ENCODE measurements at places on chromosomes 11 and 22. TPM values are rescaled to one million over a fixed set of nuclear protein-coding genes. Genes with fewer than 3 reads are reported as not detected.
A peak's percentile ranks its signal among the peaks of the same experiment; 100 is the strongest.

DNA sequence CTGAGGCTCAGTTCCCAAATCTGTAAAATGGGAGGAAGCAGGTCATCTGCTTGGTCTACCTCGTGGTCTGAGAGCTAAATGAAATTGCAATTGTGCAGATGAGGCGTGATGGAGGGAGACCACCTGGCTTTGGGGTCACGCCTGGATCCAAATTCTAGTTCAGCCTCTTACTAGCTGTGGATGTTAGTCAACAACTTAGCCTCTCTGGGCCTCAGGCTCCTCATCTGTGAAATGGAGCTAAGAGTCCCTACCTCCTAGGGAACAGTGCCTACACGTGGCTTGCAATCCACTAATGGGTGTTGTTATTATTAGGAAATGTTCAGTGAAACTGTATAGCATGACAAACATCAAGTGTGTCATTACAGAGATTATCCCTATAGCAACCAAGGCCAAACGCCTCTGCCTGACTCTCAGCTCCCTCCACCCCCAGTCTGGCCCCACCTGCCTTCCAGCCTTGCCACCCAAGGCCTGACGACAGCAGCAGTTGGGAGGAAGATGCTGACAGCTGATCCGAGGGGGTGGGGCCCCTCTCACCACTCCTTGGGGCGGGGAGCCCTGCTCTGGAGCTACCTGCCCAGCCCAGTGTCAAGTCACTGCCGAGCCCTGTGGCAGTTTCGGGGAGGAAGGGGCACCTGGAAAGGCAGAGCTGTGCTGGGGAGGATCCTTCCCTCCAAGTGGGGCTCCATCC lies 1.7 kb upstream of the RHOD start:
- DNase-seq, result peak; percentile 52

GRCh38 chr11:55994525-55994924 lies at the start of gene OR5F1:
TSS of gene OR5F1 (minus strand) at chr11:55994625. CDS start at chr11:55994625, 0 bp downstream.
- DNase-seq, result no peak

DNA sequence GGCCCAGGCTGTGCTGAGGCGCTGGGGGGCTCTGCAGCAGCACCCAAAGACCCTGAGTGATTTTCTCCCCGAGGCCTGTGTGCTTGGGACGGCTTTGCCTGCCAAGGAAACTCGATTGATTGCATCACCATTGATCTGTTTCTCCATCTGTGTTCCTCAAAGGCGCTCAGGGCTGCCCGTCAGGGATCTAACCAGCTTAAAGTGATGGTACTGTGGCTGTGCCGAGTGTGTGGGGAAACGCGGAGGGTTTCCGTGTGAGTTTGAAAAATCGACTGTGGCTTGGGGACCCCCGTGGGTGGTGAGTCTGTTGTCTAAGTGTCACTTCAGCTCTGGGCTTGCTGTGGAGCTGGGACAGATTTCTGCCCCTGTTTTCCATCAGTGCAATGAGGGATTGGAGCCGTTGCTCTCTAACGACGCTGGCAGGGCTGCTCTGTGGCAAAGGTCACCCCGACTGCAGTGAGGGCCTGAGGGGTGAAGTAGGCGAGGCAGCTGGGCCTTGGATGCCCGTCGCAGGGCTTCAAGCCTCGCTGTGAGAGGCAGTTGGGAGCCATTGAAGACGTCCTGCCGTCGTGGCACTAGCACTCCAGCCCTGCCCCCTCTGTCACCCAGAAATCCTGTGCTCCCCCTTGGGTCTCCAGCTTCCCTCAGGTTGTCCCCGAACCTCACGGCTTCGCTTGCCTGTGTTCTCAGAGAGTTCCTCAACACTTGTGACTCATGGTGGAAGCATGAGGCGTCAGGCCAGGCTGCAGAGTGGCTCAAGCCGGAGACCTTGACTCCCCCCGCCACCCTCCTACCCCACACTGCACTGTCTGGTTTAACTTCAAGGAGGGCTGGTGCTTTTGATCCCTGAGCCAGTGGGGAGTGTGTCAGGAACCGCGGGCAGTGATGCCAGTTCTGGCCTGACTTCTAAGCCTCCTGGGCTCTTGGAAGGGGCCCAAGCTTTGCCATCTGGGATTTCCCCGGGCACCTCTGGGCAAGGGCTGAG lies 21.8 kb downstream of the CACNA1I start:
- DNase-seq, result no peak

DNA sequence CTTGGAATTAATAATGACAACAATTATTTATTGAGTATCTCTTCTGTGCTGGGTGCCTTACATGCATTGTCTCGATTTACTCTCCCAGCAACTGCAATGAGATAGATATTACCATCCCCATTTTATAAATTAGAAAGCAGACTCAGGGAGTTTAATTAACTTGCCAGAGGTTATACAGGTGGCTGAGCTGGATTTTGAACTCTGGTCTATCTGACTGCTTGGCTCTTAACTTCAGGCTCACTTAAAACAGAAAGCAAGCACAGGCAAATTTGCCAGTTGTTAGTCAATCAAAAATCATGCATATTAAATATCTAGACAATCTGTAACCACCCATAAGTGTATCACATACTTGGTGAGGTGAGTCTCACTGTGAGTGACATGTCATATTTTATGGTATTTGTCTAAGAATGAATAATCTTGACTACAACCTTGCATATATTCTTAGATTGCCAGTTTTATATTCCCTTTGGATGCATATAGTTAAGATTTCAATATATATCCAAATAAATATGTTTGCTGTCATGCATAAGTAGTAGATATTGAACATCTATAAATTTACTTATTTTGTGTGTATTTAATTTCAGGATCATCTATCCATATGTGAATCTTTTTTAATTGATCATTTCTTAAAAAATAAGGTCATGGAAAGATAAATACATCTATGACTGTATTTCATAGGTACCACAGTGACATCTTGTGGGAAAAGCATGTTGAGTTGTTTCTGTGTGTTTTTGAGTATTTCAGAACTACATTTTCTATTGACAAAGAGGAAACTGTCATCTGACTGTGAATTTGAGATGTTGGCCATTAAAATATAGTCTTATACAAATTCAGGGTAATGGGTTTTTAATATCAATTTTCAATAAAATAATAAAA lies 112.0 kb upstream of the ARHGAP42 start:
- no peak for DNase-seq

DNA sequence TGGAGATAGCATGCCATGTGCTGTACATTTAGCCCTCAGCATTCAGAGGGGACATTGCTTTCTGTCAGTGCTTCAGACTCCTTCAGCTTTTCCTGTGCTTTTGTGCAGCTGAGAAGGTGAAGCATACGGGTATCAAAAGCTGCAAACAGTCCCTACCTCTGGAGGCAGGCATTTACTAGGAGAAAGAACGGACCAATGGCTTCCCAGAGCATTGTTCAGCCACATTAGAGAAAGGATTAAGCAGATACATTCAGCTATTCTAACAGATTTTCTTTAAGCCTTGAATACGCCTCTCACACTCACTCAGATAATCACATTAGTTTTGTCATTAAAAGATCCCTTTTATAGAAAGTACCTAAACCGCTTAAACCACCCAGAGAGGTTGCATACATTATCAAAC lies 80.7 kb upstream of the FAM181B start:
- DNase-seq, result no peak

GRCh38 chr11:73565804-73566203 lies 32.1 kb downstream of the FAM168A start:
- DNase-seq, result no peak

DNA sequence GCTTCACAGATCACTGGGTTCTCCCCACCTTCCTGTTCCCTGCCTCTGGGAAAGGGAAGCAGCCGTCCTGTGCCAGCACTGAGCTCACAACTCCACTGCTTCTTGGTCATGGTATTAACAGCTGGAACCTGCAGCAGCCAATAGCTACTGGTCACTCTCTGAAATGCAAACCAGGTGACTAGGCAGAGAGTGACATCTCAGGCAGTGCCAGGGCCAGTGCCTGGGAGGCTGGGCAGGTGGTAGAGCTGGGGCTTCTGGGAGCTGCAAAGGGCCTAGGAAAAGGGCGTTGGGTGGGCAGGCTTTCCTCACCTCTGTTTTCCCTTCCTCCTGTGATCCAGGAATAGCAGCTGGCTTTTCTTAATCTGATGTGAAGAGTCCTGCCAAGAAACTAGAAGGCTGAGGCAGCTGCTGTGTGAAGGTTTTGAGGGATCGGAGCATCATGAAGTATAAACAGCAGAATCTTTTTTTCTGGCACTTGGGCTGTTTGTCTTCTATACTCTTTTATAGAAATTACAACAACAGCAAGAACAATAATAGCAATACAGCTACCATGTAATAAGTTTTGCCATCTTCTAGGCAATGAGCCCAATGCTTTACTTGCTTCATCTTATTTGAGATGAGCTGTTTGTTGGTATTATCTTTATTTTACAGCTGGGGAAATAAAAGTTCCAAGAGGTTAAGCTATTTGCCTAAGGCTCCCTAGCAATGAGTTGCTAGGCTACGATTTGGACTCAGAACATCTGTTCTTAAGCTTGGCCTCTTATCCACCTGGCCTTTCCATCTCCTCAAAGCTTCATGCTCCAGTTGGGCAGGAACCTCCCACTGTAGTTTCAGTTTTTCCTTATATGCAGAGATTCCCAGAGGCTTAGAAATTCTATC lies 22.0 kb upstream of the CD44 start:
- peak; percentile 79 for DNase-seq

- no peak for DNase-seq
These were observed 312.7 kb downstream of the NTM start for GRCh38 chr11:131683131-131683530.

DNA sequence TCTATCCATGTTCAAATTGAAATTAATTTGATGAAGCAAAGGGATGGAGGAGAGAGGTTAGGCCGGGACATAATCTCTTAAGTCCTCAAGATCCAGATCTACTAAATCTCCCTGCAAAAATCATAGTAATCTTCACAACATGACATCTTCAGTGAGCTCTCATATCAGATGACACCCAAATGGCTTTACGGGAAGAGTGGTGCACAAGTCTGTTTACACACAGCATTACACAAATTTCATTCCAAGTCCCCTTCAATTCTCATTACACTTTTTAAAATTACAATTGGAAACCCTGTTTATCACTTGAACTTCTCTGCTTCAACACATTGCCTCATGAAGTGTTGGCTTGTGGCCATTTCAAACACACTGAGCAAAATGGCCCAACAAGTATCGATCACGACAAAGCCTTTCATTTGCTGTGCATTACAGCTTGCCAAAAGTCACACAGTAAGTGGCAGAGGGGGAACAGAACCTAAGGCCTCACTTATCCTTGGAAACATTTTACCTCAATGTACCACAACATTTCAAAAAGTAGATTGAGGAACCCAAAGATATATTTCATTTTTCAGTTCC lies 17.9 kb upstream of the TPH1 start:
- no peak for DNase-seq

DNA sequence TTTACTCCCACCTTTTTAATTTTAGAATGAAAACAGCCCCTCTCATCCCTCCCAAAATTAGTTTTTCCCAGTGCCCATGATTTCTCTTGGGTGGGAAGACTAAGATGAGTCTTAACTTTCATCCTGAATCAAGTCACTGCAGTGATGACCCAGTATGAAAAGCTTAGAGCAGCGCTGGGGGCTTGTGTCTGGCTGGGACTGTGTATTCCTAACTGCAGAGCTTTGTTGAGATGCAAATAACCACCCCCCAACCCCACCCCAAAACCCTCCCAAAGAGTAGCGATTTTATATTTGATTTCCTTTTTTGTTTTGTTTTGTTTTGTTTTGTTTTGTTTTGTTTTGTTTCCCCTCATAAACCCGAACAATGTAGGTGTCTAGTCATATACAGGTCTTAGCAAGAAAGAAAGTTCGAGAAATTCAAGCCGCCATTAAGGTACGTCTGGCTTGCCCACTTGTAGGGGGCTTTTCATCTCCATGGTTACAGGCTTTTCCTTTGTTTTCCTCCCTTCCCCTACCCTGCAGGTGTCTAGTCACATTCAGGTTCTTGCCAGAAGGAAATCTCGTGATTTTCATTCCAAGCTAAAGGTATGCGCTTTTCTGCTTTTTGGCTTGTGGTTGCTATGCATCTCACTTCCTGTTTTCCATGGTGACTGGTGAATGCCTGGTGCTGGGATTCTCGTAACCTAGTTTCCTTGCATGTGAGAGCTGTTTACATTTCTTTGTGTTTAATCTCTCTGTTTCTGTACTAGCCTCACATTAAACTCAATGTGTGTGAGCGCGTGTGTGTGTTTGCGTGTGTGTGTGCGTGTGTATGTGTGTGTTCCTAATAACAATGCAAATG lies 144.6 kb upstream of the RASSF10 start:
- peak; percentile 80 for DNase-seq

- DNase-seq, result no peak
These were observed 125.3 kb downstream of the APOL5 start for GRCh38 chr22:35842954-35843353.

Gene NPTXR
- 11.3 TPM for polyA plus RNA-seq

Gene OR8D1
- not detected for polyA plus RNA-seq

Gene MIOX
- polyA plus RNA-seq, result 0.08 TPM

Gene SCO2
- polyA plus RNA-seq, result 1.6 TPM

Gene DUSP8
- polyA plus RNA-seq, result 1.2 TPM

Gene CENPM
- polyA plus RNA-seq, result 11.6 TPM

Gene DAGLA
- polyA plus RNA-seq, result 1.9 TPM

Gene CDC42EP1
- polyA plus RNA-seq, result 26.0 TPM

Measured in right lung (tissue), 10 donors.